Stimulated activated CD8-positive, alpha-beta memory T cell treated with anti-CD3 and anti-CD28 coated beads, Interleukin-15, amount 100 ng/mL, for 4 hours (primary cell): ENCODE measurements at places on chromosomes 4 and X.

- DNase-seq = no peak
Observed at GRCh38 chrX:2397229-2398063, 103.3 kb downstream of the DHRSX start.

DNA sequence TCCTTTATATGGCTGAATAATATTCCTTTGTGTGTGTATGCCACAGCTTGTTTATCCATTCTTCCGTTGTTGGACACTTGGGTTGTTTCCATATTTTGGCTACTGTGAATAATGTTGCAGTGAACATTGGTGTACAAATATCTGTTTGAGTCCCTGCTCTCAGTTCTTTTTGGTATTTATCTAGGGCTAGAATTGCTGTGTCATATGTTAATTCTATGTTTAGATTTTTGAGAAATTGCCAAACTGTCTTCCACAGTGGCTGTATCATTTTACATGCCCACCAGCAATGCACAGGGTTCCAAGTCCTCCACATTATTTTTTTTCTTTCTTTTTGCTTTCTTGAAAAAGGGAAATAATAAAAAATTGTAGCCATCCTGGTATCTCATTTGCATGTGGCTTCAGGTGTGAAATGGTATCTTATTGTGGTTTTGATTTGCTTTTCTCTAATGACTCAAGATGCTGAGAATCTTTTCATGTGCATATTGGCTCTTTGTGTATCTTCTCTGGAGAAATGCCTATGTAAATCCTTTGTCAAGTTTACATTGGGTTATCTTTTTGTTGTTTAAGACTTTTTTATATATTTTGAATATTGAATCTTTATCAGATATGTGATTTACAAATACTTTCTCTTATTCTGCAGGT is 129.7 kb downstream of the RAPGEF2 start:
- no peak for DNase-seq

DNA sequence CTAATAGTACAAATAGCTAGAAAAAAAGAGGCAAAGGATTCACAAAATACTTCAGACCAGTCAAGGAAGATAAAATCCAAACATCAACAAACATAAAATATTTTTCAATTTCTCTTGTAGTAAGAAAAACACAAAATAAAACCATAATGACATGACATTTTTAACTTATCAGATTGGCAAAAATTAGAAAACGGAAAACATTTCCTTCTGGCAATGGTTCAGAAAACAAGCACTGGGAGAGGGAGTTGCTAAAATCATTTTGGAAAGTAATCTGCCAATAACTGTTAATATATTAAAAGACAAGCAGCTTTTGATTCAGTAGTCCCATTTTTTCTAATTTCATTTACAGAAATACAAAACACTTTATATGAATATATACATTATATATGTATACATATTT is 26.1 kb downstream of the TKTL2 start:
- DNase-seq = no peak

- DNase-seq = no peak
Observed at GRCh38 chrX:93420525-93421082, 252.8 kb downstream of the NAP1L3 start.

DNA sequence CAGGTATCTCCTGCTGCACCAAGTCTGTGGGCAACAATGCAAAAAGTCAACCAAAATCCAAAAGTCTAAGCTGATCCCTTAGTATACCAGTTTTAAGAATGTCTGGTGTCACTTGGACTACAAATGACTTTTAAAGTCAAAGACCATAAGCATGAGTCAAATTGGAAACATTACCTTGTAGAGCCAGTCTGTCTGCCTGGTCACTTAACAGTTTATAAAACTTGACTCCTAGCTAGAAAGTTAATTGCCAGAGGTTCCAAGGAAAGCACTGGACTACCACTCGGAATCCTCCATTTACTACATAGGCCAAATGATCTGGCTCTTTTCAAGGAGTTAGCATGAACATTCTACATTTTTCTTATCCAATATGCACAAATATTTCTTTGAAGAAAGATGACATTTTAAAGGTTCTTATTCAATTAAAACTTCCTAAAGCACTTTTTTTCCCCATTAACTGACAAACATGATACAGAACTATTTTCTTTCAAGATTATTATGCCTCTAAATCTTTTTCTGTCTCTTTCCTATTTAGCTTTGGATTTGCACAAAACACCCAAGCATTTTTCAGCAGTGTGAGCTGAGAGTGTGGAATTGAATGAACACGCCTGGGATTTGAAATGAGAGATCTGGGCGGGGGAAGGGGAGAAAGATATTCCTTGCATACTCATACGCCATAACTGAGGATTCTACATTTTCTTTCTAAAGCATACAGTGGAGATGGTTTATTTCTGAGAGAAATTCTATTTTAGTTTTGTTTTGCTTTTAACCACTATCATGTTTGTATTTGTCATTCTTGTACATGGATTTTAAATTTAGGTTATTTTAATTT is 188.4 kb downstream of the SHROOM3 start:
- DNase-seq = no peak

- DNase-seq = no peak
Observed at GRCh38 chr4:88706574-88706973, 8.9 kb upstream of the NAP1L5 start.

- no peak for DNase-seq
Observed at GRCh38 chr4:15349531-15349935, 78.3 kb upstream of the C1QTNF7 start.

GRCh38 chrX:109373468-109373867 is 108.4 kb downstream of the GUCY2F start:
- DNase-seq = no peak

DNA sequence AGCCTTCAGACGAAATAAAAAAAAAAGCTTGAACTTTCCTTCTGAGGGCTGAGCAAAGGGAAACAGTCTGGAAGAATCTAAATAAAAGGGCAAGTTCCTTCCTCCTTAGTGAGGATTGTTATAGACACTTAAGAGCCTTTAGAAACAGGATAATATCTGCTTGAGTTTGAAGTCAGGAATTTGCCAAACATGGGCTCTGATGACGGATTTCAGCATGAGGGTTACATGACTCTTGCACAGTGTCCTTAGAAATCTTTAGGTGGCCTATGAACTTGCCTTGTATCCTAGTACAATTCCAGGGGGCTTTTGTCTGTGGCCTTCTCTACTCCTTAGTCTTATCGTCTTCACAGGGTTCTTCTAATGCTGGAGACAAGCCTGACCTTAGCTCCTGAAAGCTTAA is 94.1 kb downstream of the RLIM start:
- DNase-seq = no peak

DNA sequence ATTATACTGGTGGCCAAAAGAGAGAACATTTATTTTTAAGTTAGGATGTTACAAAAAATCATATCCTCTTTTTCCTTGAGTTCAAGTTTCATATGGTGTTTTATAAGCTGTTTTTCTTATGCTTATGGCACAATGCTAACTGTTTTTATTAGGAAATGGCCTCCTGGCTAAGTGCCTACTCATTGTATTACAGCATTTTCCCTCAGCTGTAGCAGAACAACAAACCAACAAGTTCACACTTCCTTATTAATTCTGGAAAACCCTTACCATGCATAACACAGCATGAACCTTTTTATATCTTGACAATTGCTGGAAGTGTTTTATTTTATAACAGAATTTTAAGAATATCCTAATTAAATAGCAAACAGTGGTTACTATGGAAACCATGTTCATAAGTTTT is 165.8 kb downstream of the GASK1B start:
- no peak for DNase-seq

DNA sequence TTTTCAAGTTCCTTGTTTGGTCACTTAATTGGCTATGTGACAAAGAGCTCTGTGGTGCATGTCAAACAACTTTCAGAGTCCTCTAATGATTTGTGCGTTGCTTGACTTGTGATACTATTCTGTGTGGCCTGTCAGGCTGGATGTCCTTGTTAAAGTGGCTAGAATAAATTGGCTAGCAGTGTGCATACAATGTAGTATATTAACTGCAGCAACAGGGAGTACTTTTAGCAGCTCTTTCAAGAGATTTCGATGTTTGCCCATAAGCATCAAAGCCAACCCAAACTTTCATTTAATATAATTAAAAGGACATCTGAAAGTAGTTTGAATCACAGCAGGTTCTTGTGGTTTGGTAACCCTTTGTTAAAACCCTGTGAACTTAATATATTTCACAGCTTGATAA is 718.9 kb downstream of the ADGRL3 start:
- no peak for DNase-seq

DNA sequence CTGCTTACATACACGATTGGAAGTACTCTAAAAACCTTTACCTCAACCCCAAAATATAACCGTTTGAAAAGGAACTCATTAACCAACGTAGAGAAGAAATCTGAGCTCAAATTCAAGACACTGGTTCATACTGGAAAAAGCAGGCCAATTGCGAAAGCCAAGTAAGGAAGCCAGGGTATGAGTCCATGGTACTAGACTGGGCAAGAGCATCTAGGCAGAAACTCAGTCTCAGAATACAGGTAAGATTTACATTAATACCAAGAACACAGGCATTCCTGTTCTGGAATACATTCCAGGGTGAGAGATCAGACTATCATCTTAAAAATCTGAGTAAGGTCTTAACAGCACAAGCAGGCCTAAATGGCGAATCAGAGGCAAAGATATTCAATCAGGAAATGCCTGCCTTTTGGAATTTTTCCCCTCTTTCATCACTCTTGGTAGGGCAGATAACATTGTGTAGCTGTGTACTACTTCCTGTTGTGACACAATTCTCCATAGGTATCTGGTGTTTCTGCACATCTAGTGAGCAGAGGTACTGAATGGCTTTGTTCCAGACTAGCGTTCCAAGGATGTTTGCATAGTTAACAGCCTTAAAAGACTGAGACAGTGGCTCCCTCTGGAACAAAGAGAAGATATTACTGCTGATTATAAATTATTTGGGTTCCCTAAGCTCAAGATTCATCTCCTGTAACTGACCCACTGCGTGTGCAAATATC is 311.3 kb downstream of the PCDH19 start:
- DNase-seq = no peak

- no peak for DNase-seq
Observed at GRCh38 chrX:39504227-39504626, 593.5 kb downstream of the BCOR start.

GRCh38 chrX:72245461-72246089 is 6.7 kb upstream of the ERCC6L start:
- DNase-seq = no peak

DNA sequence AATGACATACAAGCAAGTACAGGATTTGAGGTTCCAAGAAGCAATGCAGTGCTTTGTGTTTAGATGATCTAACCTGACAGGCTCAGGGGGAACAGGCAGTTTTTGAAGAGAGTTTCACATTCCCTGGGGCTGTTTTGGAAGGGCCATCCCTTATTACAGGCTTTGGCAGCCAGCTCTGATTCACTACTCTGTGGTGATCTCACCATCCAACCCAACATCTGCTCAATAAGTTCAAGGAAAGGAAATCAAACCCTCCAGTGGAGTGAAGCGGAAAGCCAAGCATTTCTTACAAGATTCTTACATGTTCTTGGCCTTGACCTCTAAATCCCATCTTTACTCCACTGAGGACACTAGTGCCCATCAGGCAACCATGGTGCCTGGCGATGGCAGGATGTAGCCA is 7.5 kb downstream of the IDS start:
- no peak for DNase-seq

- DNase-seq = no peak
Observed at GRCh38 chr4:20283039-20283438, 31.3 kb downstream of the SLIT2 start.

- no peak for DNase-seq
Observed at GRCh38 chr4:16544869-16545268, 318.6 kb upstream of the TAPT1 start.

- no peak for DNase-seq
Observed at GRCh38 chrX:132407691-132408090, 81.1 kb downstream of the MBNL3 start.

GRCh38 chrX:103329991-103330390 is at the start of gene TCEAL7:
TCEAL7 (plus strand) TSS chrX:103330239; CDS start chrX:103331404, 1,165 bp downstream.
- DNase-seq = no peak

GRCh38 chrX:82676386-82676785 is 831.7 kb upstream of the POU3F4 start:
- DNase-seq = no peak

DNA sequence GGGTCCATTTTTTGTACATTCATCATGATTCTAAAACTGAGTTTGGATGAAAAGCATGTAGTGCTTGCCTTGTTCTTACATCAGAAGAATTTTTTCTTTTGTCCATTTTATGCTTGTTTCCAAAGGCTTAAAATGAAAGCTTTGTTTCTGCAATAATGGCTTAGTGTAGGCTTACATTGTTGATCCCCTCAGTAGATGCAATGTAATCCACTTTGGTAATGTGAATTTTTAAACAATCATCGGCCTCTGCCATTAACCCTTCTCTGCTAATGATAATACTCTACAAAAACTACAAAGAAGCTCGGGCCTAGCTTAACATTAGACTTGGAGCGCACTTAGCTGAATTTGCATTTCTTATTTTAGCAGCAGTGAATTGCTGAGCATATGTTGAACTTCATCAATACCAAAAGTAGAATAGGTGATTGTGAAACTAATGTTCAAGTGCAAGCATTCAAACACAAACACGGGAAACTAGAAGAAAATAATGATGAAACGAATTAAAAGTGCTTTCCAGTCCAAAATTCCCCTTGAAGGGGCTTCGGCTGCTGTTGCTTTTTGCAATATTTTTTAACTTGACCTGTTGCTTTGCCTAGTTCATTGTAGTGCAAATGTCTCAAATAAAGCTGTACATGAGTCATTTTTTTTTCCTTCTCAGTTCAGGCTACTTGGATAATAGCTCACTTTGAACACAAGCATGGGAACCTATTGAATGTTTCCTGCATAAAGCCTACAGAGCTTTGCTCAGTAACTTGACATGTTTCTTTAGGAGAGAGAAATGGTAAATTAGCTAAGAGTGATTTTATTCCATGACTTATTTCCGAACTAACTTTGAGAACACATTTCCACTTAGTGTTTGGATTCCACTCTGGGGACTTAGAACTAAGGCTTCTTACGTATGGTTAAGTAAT is 66.5 kb downstream of the SLIT2 start:
- DNase-seq = no peak

- no peak for DNase-seq
Observed at GRCh38 chr4:20044502-20044911, 207.2 kb upstream of the SLIT2 start.

DNA sequence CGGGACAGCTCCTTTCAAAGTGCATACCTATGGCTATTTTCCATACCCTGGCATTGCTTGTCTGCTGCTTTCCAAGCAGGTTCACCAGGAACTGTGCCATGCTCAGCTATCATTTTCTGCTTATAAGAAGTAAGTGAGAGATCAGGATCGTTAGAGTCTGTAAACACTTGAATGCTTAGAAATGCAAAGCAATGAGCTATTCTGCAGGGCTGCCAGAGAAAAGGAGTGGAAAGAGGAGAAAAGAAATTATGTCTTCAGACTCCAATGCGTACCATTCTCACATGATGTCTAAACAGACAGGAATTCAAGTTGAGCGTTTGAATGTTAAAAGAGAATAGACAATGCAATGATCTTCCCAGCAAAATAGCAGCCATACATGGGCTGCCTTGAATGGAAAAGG is 245.5 kb upstream of the SLC7A11 start:
- DNase-seq = no peak

GRCh38 chr4:185702147-185702663 is 109.8 kb downstream of the SORBS2 start:
- no peak for DNase-seq

- DNase-seq = no peak
Observed at GRCh38 chr4:53421791-53422190, 44.4 kb downstream of the FIP1L1 start.

- DNase-seq = no peak
Observed at GRCh38 chr4:3221184-3221494, 27.8 kb upstream of the MSANTD1 start.
